ENCODE measurements at places on chromosomes 6 and 20. TPM values are rescaled to one million over a fixed set of nuclear protein-coding genes. Genes with fewer than 3 reads are reported as not detected.

Gene NTSR1
- not detected for total RNA-seq

Gene LKAAEAR1
- total RNA-seq, result 0.50 TPM

Gene GABRR1
- not detected for total RNA-seq

DNA sequence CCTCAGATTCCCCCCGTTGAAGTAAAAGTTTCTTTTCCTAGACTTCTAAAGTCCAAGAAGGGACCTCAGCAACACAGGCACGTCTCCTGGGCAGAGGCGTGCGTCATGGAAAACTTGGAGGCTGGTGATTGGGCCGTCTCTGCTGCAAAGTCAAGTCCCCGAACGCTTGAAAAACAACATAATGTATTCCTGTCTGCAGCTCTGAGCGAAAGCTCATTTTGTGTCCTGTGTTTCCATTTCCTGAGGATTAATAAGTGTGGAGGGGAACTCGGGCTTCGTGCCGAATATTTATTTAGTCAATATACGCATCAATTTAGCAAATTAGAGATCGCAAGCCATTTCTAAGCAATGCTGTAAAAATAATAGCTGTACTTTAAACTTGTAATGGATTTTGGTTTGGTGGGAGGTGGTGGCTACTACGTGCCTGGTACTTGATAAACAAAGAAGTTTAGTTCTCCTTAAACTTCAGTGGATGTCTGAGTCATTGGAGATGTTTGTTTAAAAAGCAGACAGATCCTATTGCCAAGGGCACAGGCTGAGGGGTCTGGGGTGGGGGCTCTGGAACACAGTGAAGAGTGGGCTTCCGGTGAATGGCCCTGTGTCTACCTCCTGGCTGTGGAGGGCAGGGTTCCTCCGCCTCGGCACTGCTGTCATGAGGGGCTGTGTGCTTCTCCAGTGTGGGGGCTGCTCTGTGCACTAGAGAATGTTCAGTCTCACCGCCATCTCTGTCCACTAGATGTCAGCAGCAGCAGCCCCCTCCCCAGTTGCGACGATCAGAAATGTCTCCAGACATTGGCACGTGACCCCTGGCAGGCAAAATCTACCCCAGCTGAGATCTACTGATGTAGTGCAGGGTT is 21.8 kb downstream of the PCK1 start:
- H3K4me3 ChIP-seq, result no peak overlapping the region
- peaks cover 2% of the 10 kb centered on the region for H3K4me1 ChIP-seq
- peaks cover 65% of the 10 kb centered on the region for H3K27me3 ChIP-seq

- H3K27me3 ChIP-seq, result peaks cover 25% of the 10 kb centered on the region
- DNase-seq, result no peak
- H3K27ac ChIP-seq, result no peak overlapping the region
- peaks cover 12% of the 10 kb centered on the region for H3K4me1 ChIP-seq
Measured at GRCh38 chr6:139523986-139524385, 149.5 kb upstream of the CITED2 start.

- H3K4me1 ChIP-seq, result peaks cover 13% of the 10 kb centered on the region
- no peaks in the 10 kb centered on the region for H3K27me3 ChIP-seq
- no peak overlapping the region for H3K4me3 ChIP-seq
- H3K27ac ChIP-seq, result no peak overlapping the region
Measured at GRCh38 chr20:24316731-24317130, 152.7 kb upstream of the SYNDIG1 start.

GRCh38 chr6:7433121-7433617 is 43.6 kb downstream of the RIOK1 start:
- H3K36me3 ChIP-seq, result peaks cover 5% of the 10 kb centered on the region
- H3K4me1 ChIP-seq, result peaks cover 3% of the 10 kb centered on the region
- no peak overlapping the region for H3K4me3 ChIP-seq
- H3K27ac ChIP-seq, result no peak overlapping the region

GRCh38 chr6:38632490-38632889 is 7.2 kb downstream of the BTBD9 start:
- no peak overlapping the region for H3K27ac ChIP-seq
- no peaks in the 10 kb centered on the region for H3K27me3 ChIP-seq
- H3K36me3 ChIP-seq, result peaks cover 5% of the 10 kb centered on the region
- peaks cover 36% of the 10 kb centered on the region for H3K4me1 ChIP-seq

DNA sequence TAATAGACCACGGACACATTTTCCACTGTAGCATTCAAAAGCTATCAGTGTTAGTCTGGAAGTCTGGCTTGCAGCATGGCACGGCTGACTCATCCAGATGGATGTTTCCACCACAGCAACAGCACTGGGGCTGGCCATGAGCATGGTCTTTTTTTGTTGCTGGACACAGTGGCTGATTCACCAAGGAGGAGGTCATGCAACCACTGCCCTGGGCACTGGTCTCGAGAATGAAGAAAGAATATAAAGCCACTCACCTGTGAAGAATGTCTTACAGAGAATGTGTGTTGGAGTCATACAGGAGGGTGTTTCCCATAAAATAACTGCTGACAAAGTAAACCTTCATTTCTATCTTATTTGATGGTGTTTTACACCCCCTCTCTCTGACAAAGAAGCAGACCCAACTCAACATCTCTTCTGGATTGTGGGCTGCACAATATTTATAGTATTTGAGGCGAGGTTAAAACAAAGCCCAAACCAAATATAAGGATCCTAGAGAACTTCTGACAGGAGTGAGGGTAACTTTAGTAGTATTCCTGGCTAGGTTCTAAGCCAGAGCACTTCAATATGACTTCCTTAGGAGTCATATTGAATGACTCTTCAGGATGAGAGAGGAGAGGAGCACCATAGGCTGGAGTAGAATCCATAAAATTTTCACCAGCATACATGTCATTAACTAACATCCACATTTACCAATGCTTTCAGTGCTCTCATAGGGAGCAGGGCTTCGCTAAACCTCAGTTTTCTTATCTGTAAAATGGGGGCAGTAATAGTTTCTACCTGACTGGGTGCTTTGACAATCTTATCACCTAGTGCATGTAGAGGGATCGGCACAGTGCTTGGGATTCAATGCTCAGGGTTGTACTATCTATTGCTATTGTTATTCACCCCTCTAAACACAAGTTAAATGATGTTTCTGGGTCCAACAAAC is 121.4 kb downstream of the KIF13A start:
- H3K4me1 ChIP-seq, result no peaks in the 10 kb centered on the region
- DNase-seq, result no peak
- peaks cover 42% of the 10 kb centered on the region for H3K27me3 ChIP-seq
- no peak overlapping the region for H3K27ac ChIP-seq
- no peaks in the 10 kb centered on the region for H3K36me3 ChIP-seq

DNA sequence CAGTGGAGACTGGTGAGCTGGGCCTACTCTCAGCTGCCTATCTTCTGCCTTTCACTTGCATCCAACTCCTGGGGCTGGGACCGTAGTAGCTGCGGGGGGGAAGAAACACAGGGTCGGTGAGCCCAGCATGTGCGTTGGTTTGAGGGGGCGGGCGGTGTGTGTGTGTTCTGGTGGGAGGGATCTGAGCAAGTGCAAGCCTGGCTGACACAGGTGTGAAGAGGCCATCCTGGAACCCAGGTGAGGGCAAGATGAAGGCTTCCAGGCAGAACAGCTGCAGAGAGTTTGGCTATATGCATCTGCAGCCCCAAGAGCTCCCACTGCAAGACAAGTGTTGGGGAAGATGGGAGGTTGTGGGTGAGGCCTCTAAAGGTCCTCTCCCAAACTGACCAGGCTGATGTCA is 30.6 kb downstream of the MOCS1 start:
- H3K4me1 ChIP-seq, result no peaks in the 10 kb centered on the region
- no peak overlapping the region for H3K4me3 ChIP-seq
- no peak overlapping the region for H3K27ac ChIP-seq
- H3K27me3 ChIP-seq, result no peaks in the 10 kb centered on the region
- DNase-seq, result no peak

DNA sequence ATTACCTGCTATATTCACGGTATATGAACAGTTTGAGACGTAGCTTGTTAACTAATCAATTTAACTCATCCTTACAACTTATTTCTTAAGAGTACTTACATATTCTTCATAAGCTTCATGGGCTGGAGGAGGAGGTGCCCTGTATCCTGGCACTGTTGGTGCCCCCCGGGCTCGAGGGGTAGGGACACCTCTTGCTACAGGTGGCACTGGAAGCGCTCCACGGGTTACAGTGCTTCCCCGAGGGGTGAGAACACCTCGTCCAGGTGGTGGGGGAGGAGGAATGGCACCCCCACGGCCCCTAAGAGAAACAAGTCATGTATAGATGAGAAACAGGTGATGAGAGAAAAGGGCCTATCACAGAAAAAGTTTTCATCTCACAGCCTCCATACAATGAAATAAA is 391.5 kb downstream of the KHDRBS2 start:
- no peak overlapping the region for H3K4me3 ChIP-seq
- no peaks in the 10 kb centered on the region for H3K36me3 ChIP-seq
- no peak for DNase-seq

GRCh38 chr20:25571817-25572216 is 13.5 kb downstream of the NINL start:
- peaks cover 4% of the 10 kb centered on the region for H3K4me1 ChIP-seq
- no peak for DNase-seq
- no peaks in the 10 kb centered on the region for H3K27me3 ChIP-seq
- H3K4me3 ChIP-seq, result no peak overlapping the region
- H3K27ac ChIP-seq, result no peak overlapping the region

GRCh38 chr6:53603386-53604116 is 58.6 kb upstream of the GCLC start:
- no peak overlapping the region for H3K27ac ChIP-seq
- no peak for DNase-seq
- no peaks in the 10 kb centered on the region for H3K4me1 ChIP-seq
- H3K36me3 ChIP-seq, result no peaks in the 10 kb centered on the region
- no peak overlapping the region for H3K4me3 ChIP-seq

- DNase-seq, result no peak
- peaks cover 2% of the 10 kb centered on the region for H3K4me1 ChIP-seq
- H3K27ac ChIP-seq, result no peak overlapping the region
Measured at GRCh38 chr6:141874930-141875602, 257.7 kb upstream of the GJE1 start.
